ENCODE measurements at places on chromosomes 4 and X. TPM values are rescaled to one million over a fixed set of nuclear protein-coding genes. Genes with fewer than 3 reads are reported as not detected.

ARHGEF6 gene
- 42.8 TPM for total RNA-seq

UVSSA gene
- 28.3 TPM for total RNA-seq

TBC1D8B gene
- total RNA-seq: 8.4 TPM

WNK3 gene
- 1.8 TPM for total RNA-seq

MAGEC2 gene
- not detected for total RNA-seq

DNA sequence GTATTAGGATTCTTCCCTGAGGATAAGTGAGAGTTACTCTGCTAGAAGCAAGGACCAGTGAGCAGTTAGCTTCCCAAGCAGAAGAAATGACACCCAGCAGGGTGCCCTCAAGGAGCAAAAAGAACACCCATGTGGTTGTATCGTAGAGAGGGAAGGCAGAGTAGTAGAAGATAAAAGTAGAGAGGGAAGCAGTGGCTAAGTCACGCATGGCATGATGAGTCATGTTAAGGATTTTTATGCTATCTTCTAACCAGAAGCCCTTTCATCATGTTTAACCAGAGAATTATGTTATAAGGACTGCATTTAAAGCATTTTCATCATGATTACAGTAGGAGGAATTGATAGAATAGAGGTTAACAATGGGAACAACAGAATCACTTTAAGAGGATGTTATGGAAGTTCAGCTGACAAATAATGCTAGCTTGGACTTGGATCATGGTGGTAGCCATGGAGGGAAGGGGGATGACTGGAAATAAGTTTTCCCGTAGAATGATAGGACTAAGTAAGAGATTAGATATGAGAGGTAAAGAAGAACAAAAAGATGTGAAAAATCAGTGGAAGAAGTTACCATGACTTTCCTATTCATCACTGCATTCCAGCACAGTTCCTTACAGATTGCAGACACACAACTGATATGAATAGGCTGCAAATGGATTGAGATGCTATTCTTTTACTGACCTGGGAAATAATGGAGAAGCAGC lies 383.5 kb upstream of the INTU start:
- DNase-seq: no peak

- DNase-seq: no peak
Measured at GRCh38 chr4:181682367-181683047, 560.7 kb upstream of the TENM3 start.

GRCh38 chrX:22662776-22663175 lies 337.0 kb upstream of the DDX53 start:
- DNase-seq: no peak

- no peak for DNase-seq
Measured at GRCh38 chrX:113759422-113759821, 824.5 kb upstream of the HTR2C start.

- DNase-seq: no peak
Measured at GRCh38 chr4:72582853-72583252, 13.8 kb upstream of the ADAMTS3 start.

- no peak for DNase-seq
Measured at GRCh38 chrX:37802028-37802427, 22.2 kb downstream of the CYBB start.

GRCh38 chr4:27861381-27861787 lies 1000.7 kb downstream of the STIM2 start:
- no peak for DNase-seq

DNA sequence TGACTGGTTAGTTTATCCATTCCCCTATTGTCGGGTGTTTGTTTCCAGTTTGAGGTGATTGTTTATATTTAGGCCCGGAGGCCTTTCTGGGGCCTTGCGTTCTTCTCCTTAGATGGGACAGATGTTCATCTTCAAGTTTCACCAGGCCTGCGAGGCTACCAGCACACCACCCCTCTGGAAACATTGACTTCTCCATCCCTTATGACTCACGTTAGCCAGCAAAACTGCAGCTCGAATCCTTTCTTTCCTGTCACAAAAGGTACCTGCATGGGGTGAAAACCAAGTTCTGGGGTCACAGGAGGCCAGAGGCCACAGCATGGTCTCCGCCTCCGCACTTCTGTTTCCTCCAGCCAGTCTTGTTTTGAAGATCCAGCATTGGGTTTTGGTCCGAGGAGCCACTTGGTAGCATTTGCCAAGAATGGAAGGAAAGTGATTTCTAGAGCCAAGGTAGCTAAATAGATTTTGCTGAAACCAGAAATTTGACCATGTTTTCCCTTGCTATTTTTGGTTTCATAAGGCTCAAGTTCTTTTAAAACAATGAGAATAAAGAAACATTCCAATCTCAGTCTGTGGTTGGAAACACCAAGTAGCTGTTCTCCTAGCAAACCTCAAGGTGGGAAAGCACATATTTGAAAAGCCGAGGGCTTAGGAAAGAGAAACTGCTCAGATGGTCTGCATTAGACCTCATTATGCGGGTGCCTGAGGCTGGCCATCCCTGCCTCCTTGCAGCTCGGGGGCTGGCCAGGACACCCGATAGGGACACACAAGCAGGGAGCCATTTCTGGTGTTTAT lies 5.6 kb downstream of the NYX start:
- DNase-seq: no peak

DNA sequence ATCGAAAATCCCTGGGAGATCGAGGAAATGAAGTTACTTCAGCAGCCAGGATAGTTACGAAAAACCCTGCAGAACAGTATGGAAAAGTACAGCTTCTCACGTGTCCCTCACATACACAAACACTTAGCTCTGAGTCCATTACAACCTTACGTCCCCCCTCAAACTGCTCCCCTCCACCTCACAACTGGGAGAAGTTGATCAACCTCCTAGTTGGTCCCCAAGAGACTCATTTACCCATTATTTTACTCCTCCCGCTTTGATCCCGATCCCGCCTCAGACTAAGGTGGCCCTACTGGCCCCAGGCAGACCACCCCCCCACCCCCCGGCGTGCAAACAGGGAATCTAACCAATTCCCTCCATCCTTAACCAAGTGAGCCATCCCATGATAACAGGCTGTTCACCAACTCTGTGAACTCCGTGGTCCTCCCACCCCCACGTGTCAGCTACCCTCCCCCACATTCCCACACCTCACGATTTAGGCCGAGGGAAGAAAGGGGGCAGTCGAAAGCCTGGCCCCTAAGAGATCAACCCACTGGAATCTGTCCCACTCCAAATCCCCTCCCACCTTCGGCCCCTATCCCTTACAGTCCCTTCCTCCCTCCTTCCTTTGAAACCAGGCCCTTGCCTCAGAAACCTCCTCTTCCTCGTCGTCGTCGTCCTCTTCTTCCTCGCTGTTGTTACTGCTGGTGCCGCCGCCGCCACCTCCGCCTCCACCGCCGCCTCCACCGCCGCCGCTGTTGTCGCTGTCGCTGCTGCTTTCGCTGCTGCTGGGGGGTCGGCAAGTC lies 755 bp downstream of the ANKRD17 start:
- DNase-seq: no peak

DNA sequence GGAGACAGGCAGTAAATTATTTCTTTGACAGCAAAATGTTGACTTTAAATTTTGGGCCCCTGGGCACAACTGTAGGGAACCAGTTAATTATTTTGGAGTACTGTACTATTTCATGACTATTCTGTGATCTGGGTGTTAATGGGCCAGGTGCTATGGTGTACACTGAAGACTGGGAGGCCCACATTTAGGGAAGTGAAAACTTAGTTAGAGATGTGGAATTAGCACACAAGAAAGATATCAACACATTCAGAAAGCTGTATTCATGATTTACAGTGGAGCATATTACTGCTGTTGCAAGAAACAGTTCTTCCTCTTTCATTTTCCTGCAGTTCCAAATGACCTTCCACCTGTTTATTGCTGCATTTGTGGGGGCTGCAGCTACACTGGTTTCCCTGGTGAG lies 12.4 kb downstream of the PLP1 start:
- no peak for DNase-seq

- DNase-seq: no peak
Measured at GRCh38 chrX:48677516-48677915, 6.1 kb upstream of the WAS start.

DNA sequence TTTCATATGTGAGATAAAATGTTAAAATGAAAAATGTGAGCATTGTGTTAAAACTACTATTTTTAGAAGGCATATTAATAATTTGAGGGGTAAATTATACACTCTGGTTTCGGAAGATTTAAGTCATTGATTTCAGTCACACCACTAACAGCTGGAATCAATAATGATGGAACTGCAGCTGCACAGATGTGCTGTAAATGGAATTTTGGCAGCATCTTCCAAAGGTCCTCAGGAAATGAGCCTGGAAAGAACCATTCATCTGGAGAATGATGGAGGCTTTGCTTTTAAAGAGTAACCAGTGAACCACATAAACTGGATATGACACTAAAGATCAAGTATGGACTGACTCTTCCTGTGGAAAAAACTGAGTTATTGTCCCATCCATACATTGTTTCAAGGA lies 759.0 kb upstream of the EPHA5 start:
- no peak for DNase-seq

GRCh38 chrX:64427281-64427680 lies 32.0 kb upstream of the MTMR8 start:
- no peak for DNase-seq

GRCh38 chrX:154348114-154348531 lies 26.3 kb downstream of the FLNA start:
- DNase-seq: no peak

- DNase-seq: no peak
Measured at GRCh38 chr4:56768763-56769162, 52.7 kb downstream of the SPINK2 start.

GRCh38 chr4:11507920-11508319 lies 79.2 kb upstream of the HS3ST1 start:
- DNase-seq: no peak

GRCh38 chr4:2393353-2394270 lies 24.8 kb downstream of the ZFYVE28 start:
- no peak for DNase-seq
